ENCODE measurements at places on chromosomes 1 and 21. TPM values are rescaled to one million over a fixed set of nuclear protein-coding genes. Genes with fewer than 3 reads are reported as not detected.
A peak's percentile ranks its signal among the peaks of the same experiment; 100 is the strongest.

Gene BMP8A
- total RNA-seq = 0.44 TPM

DNA sequence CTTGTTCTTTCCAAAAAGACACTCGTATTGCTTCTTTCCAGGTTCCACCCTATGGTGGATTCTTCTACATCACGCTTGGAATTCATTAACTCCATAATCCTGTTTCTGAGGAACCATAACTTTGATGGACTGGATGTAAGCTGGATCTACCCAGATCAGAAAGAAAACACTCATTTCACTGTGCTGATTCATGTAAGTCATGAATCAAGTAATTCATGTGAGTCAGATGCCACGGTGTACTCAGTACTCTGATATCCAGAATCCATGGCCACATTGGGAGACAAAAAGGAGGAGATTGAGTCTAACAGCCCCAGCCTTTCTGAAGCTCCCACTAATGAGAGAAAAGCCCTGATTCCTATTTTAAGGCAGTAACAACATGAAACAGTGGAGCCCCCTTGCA lies 7.4 kb downstream of the CHI3L2 start:
- no peaks in the 10 kb centered on the region for H3K36me3 ChIP-seq
- H3K4me1 ChIP-seq = no peaks in the 10 kb centered on the region
- H3K4me3 ChIP-seq = no peak overlapping the region
- DNase-seq = no peak

Gene OR2L8
- total RNA-seq = not detected

DNA sequence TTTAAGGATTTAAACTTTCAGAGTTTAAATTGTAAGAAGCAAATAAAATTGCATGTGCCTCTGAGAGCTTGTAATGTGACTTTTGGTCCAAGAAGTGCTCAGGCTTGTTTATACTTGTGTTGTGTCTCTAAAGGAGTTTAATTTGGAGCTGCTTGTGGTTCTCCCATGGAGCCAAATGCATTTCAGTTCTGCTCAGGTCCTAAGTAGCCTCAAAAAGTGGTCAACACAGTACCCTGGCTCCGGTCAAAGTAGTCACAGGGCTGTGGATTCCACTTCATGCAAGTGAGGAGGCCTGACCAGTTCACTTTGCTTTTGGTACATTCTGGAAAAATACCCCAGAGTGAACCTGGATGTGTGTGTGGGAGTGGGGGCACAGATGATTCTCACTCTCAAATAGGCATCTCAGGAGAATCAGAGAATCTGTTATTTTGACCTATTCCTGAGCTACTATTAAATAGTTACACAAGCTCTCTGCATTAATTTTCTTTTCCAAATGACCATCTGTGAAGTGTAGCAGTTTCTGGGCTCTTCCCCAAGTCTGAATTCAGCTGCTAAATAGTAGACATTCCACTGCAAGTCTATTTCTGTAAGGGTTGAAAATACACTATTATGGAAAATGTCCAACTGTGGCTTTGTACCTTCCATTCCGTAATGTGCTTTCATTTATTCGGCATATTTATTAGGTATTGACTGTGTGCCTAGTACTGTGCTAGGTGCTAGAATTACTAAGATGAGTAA lies 31.7 kb upstream of the AGO1 start:
- H3K4me3 ChIP-seq = no peak overlapping the region
- H3K4me1 ChIP-seq = peaks cover 4% of the 10 kb centered on the region
- no peaks in the 10 kb centered on the region for H3K27me3 ChIP-seq
- H3K27ac ChIP-seq = no peak overlapping the region
- peaks cover 6% of the 10 kb centered on the region for H3K36me3 ChIP-seq
- DNase-seq = no peak

GRCh38 chr1:61055110-61055614 lies 27.2 kb upstream of the NFIA start:
- no peak overlapping the region for H3K27ac ChIP-seq
- peak; percentile 67 for DNase-seq
- no peaks in the 10 kb centered on the region for H3K36me3 ChIP-seq

GRCh38 chr1:109907190-109907774 lies 3.4 kb upstream of the CSF1 start:
- H3K36me3 ChIP-seq = no peaks in the 10 kb centered on the region
- no peak overlapping the region for H3K4me3 ChIP-seq
- no peaks in the 10 kb centered on the region for H3K27me3 ChIP-seq
- no peak for DNase-seq

Gene KCNJ10
- total RNA-seq = not detected

DNA sequence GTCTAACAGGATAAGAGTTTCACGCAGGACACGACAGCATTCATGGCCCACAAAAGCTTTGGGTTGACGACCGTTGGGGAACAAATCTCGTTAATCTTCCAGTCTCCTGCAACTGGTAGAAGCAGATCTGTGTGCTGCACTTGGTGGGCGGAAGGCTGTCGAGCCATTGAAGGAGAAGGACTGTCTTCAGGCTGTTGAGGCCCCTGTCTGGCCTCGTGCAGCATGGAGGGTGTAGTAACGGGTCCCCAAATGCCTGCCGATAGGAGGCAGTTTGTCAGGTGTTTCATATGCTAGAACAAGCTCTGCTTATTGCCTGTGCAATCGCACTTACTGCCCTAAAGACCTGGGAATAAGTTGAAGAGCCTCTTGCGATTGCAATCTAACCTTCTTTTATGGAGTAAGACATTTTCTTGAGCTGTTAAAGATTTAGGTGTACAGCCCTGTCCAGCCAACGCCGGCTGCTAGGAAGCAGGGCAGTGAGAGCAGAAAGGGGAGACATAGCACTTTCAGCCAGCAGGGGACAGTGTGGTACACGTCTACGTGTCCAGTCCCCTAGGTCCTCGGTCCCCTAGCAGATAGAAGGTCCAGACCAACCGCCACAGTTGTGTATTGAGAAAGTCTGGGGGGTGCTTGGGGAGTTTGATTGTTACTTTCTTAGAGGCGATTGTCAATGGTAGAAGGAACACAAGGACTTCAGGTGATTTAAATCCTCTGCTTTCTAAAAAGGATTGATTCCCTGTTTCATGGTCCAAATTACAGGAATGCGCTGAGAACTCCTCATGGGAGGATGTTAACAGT lies 102.3 kb upstream of the TMPRSS2 start:
- H3K27ac ChIP-seq = no peak overlapping the region
- H3K4me3 ChIP-seq = no peak overlapping the region
- no peaks in the 10 kb centered on the region for H3K4me1 ChIP-seq
- peak; percentile 42 for DNase-seq
- H3K27me3 ChIP-seq = no peaks in the 10 kb centered on the region

DNA sequence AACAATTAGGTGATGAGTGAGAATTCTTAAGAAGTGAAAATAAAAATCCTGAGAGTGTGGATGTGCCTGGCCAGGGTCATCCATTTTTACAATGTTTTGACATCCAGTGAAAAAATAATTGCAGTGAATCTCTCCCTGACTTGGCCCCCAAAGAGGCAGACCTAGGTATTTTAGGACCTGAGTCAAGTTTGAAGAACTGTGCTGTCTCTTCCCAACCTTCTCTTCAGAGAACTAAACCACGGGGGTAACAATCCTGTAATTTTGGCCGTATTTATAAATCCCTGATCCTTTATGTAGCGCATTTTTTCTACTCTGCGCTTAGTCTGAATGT lies 43.3 kb upstream of the PPP2R5A start:
- H3K36me3 ChIP-seq = no peaks in the 10 kb centered on the region
- H3K4me3 ChIP-seq = no peak overlapping the region
- H3K27ac ChIP-seq = peak overlapping the region; percentile 56
- peaks cover 20% of the 10 kb centered on the region for H3K4me1 ChIP-seq
- H3K27me3 ChIP-seq = no peaks in the 10 kb centered on the region

DNA sequence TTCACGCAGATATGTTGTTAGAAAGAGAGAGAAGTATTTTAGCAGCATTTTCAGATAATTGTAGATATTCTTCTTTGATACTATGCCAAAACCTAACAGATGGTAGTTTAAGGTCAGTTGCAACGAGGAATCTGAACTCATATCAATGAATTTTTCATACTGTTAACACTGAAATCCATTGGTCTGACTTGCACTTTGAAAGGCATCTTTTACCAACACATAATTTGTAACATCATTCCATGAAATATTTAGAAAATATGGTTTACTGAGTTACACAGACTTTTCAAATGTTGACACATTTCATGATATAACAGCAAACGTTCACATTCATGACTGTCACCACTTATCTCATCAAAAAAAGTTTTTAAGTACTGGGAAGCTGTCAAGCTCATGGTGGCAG lies 4.6 kb downstream of the ACBD6 start:
- no peaks in the 10 kb centered on the region for H3K27me3 ChIP-seq
- H3K36me3 ChIP-seq = peaks cover 4% of the 10 kb centered on the region
- no peak overlapping the region for H3K27ac ChIP-seq
- no peak for DNase-seq

GRCh38 chr1:228496494-228496893 lies 9.3 kb downstream of the RNF187 start:
- H3K36me3 ChIP-seq = no peaks in the 10 kb centered on the region
- DNase-seq = no peak
- no peaks in the 10 kb centered on the region for H3K27me3 ChIP-seq

DNA sequence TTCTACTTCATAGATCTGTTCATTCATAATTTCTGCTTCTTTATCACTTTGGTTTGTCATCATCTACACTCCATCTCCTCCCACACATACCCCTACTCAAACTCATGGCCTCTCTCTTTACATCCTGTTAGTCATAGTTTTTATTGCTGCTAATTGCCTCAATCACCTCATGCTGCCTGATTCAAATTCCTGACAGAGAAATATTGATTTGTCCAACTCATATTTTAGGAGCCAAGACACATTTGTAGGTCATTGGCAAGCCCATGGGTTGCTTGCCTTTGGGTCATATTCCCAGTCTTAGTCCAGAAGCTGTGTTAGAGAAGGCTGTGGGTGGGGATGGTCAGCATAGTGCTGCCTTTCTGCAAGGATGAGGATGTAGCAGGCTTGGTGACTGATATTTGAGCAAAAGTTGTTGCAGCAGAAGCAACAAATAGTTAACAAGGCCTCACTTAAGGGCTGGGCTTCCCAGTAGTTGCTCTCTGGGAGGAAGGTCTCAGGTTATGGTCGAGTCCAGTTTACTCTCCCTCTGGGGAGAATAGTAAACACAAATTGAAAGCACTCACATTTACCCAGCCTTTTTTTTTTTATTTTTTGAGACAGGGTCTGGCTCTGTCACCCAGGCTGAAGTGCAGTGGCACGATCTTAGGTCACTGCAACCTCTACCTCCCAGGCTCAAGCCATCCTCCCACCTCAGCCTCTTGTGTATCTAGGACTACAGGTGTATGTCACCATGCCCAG lies 22.4 kb upstream of the EPS15 start:
- H3K36me3 ChIP-seq = no peaks in the 10 kb centered on the region
- peak; percentile 44 for DNase-seq
- no peaks in the 10 kb centered on the region for H3K27me3 ChIP-seq
- H3K4me3 ChIP-seq = no peak overlapping the region
- H3K4me1 ChIP-seq = peaks cover 8% of the 10 kb centered on the region

Gene CASZ1
- 5.1 TPM for total RNA-seq

DNA sequence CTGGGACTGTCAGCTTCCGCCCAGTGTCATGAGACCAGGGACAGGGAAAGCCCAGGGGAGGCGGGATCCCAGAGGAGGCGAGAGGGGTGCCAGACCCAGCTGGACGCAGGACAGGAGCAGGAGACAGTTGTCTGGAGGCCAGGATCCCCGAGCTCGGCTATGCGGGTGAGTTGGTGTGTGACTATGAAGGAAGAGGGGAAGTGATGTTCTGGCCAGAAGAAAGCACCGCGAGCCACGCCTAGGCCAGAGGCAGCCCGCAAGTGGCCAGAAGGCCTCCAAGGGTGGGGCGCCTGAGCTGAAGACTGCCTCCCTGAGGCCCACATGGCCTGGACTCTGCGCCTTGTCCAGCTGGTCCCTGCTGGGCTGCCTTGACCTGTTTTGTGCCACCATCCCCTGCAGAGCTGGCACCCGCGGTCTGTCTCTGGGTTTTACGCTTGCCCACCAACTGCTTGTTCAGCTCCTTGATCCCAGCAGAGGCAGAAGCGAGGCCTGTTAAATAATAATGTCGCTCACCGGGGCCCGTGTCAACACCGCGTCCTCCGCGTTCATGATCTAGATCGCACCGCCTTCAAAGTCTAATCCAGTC lies 85.2 kb upstream of the ACTL8 start:
- no peaks in the 10 kb centered on the region for H3K4me1 ChIP-seq
- no peak for DNase-seq
- no peak overlapping the region for H3K4me3 ChIP-seq
- no peak overlapping the region for H3K27ac ChIP-seq

Gene LYPD8
- not detected for total RNA-seq

Gene DMBX1
- total RNA-seq = not detected

- no peaks in the 10 kb centered on the region for H3K36me3 ChIP-seq
- H3K4me3 ChIP-seq = no peak overlapping the region
- H3K27ac ChIP-seq = no peak overlapping the region
These were observed 550 bp downstream of the TMPRSS3 start for GRCh38 chr21:42395302-42395701.

Gene RNASEL
- 1.3 TPM for total RNA-seq

DNA sequence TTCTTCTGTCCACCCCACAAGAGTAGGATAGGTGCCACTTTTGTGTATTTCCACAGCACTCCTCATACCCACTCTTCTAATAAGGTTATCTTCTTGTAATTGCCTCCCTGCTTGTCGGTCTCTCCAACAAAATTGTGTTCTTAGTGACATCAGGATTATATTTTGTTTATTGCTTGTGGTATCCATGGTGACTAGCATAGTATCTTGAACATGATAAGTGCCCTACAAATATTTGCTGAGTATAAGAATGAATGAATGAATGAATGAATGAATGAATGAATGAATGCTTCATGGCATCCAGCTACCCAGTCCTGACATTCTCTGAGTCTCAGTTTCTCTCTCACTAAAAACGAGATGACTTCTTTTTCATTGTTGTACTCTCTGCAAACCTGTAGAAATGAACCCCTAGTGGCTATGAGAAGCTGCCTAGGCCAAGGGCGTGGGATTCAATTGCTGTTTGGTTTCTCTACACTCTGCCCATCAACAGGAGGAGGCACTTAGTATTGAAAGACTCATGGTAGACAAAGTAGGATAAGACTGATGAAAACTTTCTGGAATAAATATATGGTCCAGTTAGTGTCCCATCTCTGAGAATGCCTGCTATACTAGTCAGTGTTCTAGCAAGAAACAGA lies 121.0 kb downstream of the TMEM53 start:
- DNase-seq = no peak
- no peak overlapping the region for H3K27ac ChIP-seq
- H3K4me1 ChIP-seq = no peaks in the 10 kb centered on the region
- peaks cover 3% of the 10 kb centered on the region for H3K27me3 ChIP-seq
- no peaks in the 10 kb centered on the region for H3K36me3 ChIP-seq

GRCh38 chr1:156889802-156890580 lies 3.5 kb upstream of the PEAR1 start:
- H3K4me3 ChIP-seq = no peak overlapping the region
- peaks cover 11% of the 10 kb centered on the region for H3K27me3 ChIP-seq
- DNase-seq = peak; percentile 79
- no peak overlapping the region for H3K27ac ChIP-seq
- H3K4me1 ChIP-seq = peaks cover 8% of the 10 kb centered on the region
- no peaks in the 10 kb centered on the region for H3K36me3 ChIP-seq

Gene DDOST
- 293 TPM for total RNA-seq

All from endothelial cell of umbilical vein (primary cell).